ENCODE measurements at places on chromosomes 16 and 17. TPM values are rescaled to one million over a fixed set of nuclear protein-coding genes. Genes with fewer than 3 reads are reported as not detected.

The CDH5 gene
- 3.9 TPM for total RNA-seq

The SLC38A8 gene
- total RNA-seq: not detected

The PNMT gene
- 0.64 TPM for total RNA-seq

GRCh38 chr16:24723663-24724062 is 5.8 kb upstream of the TNRC6A start:
- no peak for DNase-seq
- H3K27ac ChIP-seq: no peak overlapping the region
- H3K27me3 ChIP-seq: no peaks in the 10 kb centered on the region
- H3K36me3 ChIP-seq: no peaks in the 10 kb centered on the region

GRCh38 chr17:28575126-28575795 is 1.4 kb downstream of the ALDOC start:
- no peaks in the 10 kb centered on the region for H3K36me3 ChIP-seq
- H3K27ac ChIP-seq: no peak overlapping the region
- H3K4me1 ChIP-seq: peaks cover 12% of the 10 kb centered on the region

- peak overlapping the region; percentile 91 for H3K4me3 ChIP-seq
- no peak overlapping the region for H3K27ac ChIP-seq
- H3K27me3 ChIP-seq: no peaks in the 10 kb centered on the region
- H3K4me1 ChIP-seq: no peaks in the 10 kb centered on the region
Observed at GRCh38 chr16:68539711-68540239, 684 bp downstream of the ZFP90 start.

- no peaks in the 10 kb centered on the region for H3K36me3 ChIP-seq
- no peak overlapping the region for H3K4me3 ChIP-seq
- H3K4me1 ChIP-seq: no peaks in the 10 kb centered on the region
- no peaks in the 10 kb centered on the region for H3K27me3 ChIP-seq
Observed at GRCh38 chr17:69335058-69335457, 8.1 kb upstream of the ABCA5 start.

- no peak for DNase-seq
- no peaks in the 10 kb centered on the region for H3K36me3 ChIP-seq
- no peak overlapping the region for H3K4me3 ChIP-seq
- no peaks in the 10 kb centered on the region for H3K27me3 ChIP-seq
- no peaks in the 10 kb centered on the region for H3K4me1 ChIP-seq
- no peak overlapping the region for H3K27ac ChIP-seq
Observed at GRCh38 chr17:81127133-81127455, 38.2 kb upstream of the PVALEF start.

GRCh38 chr17:2860045-2860444 is 63.8 kb downstream of the RAP1GAP2 start:
- DNase-seq: no peak
- no peak overlapping the region for H3K27ac ChIP-seq
- H3K4me3 ChIP-seq: no peak overlapping the region
- peaks cover 30% of the 10 kb centered on the region for H3K4me1 ChIP-seq
- H3K27me3 ChIP-seq: no peaks in the 10 kb centered on the region

GRCh38 chr17:73189417-73190099 is 3.3 kb upstream of the COG1 start:
- H3K27ac ChIP-seq: no peak overlapping the region
- peaks cover 2% of the 10 kb centered on the region for H3K4me1 ChIP-seq
- no peak overlapping the region for H3K4me3 ChIP-seq
- H3K27me3 ChIP-seq: no peaks in the 10 kb centered on the region
- no peak for DNase-seq

Measured in pancreas (tissue), 10 donors.